ENCODE measurements at places on chromosomes 12 and 14.

- no peak for DNase-seq
Observed at GRCh38 chr12:69896653-69897381, 71.8 kb downstream of the MYRFL start.

DNA sequence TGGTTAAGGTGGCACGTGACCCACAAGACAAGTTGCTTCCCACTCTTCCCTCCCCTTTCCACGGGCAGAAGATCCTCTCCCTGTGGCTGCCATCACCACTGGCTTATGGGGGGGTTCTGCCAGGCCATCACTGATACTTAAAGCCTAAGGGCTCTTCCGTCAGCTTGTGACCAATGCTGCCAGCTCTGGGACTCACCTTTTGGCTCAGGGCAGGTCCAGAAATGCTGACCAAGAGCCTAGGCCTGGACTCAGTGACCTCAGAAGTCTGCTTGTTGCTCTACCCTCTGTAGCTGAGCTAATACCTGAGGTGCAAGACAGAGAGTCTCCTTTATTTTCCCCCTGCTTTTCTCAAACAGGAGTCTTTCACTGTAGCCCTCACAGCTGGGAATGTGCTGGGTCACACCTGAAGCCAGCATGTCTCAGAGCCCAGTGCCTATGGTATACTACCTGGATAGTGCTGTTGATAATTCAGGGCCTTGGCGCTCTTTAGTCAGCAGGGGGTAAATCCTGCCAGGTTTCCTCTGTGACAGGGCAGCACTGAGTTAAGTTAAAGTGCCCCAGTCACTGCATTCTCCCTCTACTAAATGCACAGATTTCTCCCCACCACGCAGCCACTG lies 19.7 kb downstream of the FGD4 start:
- no peak for DNase-seq

DNA sequence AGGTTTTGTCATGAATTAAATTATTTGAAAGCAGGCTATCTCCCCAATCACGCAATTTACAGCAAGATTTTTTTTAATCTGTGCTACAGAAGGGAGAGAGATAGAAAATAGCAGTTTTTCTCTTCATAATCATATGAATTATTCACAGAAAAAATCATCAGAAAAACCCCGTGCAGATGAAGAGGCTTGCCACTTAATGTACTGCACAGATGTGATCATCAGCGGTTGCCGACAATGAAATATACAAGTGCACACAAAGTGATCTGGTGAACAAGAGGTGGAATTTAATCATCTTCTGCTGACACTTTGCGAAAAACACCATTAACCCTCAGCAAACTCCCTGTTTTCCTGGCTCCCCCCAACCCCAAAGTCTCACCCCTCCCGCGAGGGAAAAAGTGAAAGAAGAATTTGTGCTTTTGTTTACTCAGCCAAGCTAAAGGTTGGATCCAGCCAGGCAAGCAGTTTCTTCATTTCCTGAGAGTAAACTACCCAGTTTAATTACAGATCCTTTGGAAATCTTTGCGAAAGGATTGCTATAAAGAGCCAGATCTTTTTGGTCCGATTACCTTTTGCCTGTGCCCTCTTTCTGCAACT lies 3.1 kb upstream of the LMO3 start:
- DNase-seq: no peak

DNA sequence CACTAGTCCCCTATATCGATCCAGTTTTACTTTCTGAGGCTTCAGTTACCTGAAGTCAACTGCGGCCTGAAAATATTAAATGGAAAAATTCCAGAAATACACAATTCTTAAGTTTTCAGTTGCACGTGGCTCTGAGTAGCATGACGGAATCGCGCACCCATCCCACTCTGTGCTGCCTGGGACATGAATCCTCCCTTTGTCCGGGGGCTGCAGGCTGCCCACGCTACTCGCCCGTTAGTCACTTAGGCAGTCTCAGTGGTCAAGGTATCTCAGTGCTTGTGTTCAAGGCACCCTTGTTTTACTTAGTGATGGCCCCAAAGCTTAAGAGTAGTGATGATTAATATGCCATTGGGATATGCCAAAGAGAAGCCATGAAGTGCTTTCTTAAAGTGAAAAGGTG lies 46.6 kb downstream of the LGMN start:
- DNase-seq: no peak

GRCh38 chr12:56188131-56188777 lies 1.0 kb downstream of the SMARCC2 start:
- no peak for DNase-seq

DNA sequence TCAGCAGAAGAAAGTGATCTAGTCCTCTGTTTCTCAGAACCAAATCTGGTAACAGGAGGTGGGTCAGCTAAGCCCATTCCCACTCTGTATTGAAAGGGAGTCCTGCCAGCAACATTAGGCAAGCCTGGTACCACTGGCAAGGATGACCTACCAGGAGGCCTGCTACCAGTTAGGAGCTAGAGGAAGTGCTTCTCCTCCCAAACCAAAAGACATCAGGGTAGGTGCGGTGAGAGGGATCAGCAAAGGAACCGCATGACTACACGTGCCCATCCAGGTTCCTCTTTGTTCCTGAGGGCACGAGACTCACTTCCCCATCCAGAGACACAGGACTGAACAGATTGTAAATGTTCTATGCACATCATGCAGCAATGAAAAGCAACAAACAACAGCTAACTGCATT lies 2.8 kb downstream of the KLRC4 start:
- DNase-seq: no peak

DNA sequence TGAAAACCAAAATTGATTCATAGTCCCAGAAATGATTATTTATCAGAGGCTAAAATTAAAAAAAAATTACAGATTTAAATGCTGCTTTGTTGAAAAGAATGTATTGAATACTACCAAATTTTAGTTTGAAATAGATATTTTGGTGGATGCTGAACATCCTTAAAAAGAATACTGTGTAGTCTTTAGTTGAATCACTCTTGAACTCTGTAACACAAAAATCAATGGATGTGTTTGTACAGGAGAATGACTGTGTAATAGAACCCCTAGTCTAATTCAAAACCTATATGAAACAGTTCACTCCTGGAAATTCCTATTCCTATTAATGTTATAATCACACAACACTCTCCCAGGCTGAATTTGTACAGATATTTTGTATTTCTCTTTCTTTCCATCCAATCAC lies 1.5 kb upstream of the TSPAN8 start:
- DNase-seq: no peak

DNA sequence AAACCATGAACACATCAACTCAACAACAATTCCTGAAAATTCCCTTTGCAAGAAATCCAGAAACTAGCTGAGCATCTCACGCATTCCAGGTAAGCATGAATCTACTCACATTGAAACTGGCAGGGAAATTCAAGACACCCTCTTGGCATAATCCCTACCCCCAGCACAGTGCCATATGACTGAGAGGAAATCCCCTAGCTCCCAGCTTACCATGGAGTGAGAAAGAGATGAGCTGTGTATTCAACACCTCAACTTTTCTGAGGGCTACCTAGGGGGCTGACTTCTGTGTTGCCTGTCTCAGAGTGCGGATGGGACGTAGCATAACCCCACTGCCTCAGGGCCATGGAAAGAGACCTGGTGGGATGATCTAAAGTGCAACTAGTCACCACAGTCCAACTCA lies 37.7 kb upstream of the GPR132 start:
- no peak for DNase-seq

DNA sequence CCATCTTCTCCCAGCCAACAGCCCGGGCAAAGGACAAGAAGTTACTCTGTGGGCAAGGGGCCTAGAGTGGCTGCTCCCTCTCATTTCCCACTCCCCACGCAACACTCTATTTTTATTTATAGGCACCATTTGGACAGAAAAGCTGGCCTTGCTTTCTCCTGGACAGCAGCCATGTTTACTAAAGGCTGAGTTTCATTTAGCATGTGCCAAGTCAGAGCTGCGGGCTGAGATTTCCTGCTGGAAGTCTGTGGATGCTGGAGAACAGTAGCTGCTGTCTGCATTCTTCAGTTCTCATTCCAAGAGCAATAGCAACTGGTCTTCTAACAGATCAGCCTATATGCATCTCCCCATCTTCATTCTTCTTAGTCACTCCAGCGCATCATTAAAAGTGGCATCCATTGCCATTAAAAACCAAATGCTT lies 8.3 kb downstream of the COL2A1 start:
- no peak for DNase-seq

- no peak for DNase-seq
Observed at GRCh38 chr12:69996241-69996640, 171.2 kb downstream of the MYRFL start.

- no peak for DNase-seq
Observed at GRCh38 chr12:51218607-51219161, 822 bp upstream of the POU6F1 start.

- DNase-seq: no peak
Observed at GRCh38 chr12:6229224-6230218, 29.3 kb downstream of the CD9 start.

DNA sequence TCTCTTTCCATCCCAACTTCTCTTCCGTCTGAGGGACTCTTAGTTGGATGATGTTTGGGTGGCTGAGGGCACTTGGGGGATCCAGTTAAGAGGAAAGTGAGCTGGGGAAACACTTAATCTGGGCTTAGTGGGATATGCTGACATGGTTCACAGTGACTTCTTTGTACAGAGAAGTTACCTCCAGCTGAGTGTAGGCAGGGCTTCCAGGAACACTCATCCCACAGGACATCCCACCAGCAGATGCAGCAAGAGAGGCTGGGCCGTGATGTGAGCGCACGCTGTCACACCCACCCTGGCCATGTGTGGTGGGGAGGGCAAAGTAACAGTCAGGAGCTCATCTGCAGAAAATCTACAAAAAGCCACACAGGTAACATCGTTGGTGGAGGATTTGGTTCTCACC lies 832 bp upstream of the CACNA2D4 start:
- DNase-seq: no peak

DNA sequence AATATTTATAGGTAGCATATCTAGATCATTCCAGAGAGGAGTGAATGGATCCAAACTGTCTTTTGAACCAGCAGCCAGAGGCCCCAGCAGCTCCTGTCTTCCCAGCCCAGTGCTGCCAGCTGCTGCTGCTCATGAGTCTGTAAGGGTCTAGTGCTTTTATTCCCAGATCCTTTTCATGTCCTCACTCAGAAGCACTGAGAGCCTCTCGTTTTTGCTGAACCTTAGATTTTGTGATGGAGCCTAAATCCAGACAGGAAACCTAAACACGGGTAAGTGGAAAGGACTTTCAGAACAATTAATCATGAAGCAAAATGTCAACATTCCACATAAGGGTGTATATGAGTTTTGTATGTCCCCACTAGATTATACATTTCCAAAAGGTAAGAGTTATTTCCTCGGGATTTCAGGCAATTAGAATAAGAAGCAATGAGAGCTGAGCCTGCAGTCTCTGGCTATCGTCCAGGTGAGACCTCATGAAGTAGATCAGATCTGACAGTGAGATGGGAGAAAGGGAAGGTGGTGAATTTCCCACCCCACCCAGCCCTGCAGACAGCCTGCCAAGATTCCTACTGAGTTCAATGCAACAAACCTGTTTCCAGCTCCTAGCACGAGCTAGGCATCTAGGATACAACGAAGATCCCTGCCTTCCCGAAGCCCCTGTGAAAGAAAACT lies 84.4 kb downstream of the NINJ2 start:
- no peak for DNase-seq

GRCh38 chr12:29053567-29053966 lies 95.5 kb upstream of the FAR2 start:
- peak; percentile 13 for DNase-seq

DNA sequence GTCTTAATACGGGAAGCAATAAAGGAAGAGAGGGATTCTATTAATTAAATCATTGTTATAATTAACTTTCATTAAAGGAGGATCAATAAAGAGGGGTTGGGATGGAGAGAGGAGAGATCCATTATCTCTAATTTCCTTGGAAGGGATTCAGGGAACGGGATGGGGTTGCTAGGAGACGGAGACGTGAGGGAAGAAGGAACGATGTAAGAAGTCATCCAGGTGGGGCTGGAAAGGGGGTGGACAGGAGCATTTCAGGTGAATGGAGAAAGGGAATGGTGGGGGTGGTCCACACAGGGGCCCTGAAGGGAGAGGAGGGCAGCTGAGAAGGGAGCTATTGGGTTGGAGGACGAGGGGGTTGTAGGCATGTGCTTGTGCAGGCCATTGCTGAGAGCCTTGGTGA lies 17.2 kb downstream of the CALCOCO1 start:
- no peak for DNase-seq

GRCh38 chr14:34081576-34082136 lies 130.8 kb upstream of the EGLN3 start:
- DNase-seq: peak; percentile 74

- DNase-seq: no peak
Observed at GRCh38 chr14:68718023-68718990, 74.6 kb downstream of the ZFP36L1 start.

All from RWPE1 (cell line).